ENCODE measurements at places on chromosomes 1 and 21.

DNA sequence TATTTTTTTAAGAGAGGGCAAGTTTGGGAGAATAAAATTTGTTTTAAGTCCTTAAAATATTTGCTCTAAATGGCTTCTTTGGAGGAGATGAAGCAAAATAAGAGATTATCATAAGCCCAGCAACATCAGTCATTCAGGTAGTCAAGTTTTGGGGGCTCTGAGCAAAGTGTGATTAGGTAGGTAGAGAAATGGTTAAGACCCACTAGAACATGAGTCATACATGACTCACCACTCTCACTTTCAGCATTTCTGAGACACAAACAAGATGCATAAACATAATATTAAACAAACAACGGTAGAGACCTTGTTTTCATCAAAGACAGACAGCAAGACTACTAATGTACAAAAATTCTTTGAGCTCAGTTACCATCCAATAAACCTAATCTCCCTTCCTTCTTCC lies 272.2 kb downstream of the LMO4 start:
- DNase-seq, result no peak

DNA sequence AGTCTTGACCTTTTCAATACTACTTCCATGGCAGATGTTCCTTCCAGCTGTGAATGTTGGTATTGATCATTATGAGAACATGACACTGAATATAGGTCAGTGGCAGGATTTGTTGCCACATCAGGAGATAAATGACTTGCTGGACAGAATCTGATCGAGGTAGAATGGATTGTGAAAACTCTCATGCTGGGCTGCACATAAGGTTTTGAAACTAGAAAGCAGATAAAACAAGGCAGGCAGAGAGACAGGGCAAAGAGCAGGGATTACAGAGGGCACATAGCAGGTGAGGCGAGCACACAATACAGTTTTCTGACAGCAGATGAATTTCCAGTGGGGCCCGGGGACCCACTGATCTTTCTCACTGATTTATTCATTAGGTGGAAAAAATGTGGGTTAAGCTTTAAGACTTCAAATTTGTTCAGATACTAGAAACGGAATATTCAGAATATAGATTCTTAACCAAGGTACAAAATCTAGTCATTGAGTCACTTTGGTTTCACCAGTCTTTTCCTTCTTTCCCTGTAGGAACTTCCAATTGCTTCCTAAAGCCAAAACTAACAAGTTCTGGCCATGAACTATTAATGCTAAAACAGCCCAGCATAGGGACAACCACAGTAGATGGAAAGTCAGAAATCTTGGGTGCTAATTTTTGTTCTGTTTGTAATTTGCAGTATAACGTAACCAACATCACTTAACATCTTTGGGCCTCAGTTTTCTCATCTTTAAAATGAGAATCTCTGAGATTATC lies 296.0 kb upstream of the PTBP2 start:
- no peak for DNase-seq

DNA sequence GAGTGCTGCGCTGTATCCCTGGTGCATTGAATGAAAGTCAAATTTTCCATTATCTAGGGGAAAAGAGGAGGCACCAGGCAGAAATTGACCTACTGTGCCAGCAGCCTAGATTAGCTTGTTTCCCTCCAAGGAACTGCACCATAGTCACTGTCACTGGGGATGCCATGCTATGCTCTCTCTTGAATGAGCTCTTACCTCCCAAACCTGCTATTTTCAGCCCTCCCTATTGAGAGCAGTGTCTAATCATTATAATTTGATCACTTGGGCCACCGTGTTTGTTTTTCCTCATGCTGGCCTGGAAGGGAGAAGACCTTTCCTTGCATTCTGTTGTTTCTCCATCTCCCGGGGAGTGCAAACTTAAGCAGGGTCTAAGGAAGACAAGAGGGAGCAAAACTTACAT lies 492.9 kb downstream of the SIPA1L2 start:
- DNase-seq, result no peak

GRCh38 chr1:36156329-36157114 lies 562 bp downstream of the MAP7D1 start:
- DNase-seq, result peak; percentile 65

DNA sequence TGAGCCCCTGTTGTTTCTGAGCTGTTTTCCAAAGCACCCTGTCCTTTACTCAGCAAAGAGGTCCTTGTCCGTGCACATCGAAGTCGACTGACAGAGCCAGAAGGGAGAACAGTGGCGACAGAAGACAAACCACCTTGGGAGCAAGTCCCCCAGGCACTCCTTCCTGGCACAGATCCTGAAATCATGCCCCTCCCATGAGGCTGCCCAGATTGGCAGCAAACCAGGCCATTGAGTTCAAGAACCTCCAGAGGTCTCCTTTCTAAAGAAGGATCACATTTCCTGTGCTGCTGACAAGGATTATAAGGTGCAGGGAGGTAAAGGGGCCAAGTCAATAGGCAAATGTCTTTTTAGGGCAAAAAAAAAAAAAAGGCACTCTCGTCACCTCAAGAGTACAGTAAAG lies 84.7 kb upstream of the HIVEP3 start:
- no peak for DNase-seq

DNA sequence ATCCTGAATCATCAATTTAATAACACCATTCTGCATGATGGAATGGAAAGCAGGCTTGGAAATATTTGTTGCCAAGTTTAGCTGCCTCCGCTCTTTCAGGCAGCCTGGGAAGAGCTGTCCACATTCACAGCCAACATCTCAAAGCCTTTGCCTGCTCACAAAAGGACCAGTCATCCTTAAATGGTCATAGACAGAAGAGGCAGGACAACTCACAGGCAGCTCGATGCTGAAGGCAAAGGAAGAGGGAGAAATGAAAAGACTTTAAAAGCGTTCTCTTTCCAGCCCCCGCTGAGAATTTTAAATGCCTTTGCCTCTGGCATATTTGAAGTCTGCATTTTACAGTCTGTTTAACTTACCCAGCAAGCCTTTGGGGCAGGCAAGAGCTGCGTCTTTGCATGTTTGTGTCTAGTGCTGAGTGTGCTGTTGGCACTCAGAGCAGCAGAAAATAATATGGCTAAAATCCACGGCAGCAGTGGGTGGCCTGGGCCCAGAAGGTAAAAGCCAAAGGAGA lies 68.9 kb downstream of the NMNAT2 start:
- no peak for DNase-seq

DNA sequence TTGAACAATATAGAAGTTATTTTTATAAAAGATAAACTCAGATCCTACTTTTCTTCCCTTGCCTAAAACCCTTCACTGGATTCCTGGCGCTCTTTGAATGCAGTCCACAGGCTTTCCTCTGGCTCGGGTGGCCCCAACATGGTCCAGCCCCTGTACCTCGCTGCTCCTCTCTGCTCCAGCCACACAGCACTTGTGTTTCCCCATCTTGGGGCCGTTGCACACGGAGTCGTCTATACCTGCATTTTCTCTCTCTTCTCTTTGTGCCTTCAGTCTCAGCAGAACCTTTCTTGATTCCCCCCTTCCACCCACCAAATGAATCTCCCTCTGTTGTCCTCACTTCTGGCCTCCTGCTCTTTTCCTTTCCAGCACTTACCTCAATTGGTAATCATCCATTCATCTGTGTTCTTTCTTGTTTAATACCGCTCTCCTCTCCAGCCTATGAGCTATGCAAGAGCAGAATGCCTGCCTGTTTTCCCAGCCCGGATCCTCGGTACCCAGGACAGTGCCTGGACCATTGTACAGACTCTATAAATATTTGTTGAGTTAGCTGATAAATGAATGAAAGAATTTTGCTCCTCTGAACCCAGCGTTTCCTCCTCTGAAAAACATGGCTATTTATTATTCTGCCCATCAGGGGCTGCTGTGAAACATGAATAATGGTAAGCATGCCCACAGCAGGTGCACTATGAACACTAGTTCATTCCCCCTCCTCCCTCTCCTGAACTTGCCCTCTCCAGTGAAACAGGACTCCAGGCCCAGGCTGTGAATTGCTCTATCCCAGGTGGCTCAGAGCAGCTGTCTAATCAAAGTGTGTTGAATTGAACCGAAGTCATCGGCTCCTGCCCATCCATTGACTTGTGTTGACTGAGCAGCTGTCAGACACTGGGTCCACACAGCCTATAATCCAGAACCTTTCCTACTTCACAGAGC lies 266.9 kb downstream of the PTPRU start:
- DNase-seq, result no peak

DNA sequence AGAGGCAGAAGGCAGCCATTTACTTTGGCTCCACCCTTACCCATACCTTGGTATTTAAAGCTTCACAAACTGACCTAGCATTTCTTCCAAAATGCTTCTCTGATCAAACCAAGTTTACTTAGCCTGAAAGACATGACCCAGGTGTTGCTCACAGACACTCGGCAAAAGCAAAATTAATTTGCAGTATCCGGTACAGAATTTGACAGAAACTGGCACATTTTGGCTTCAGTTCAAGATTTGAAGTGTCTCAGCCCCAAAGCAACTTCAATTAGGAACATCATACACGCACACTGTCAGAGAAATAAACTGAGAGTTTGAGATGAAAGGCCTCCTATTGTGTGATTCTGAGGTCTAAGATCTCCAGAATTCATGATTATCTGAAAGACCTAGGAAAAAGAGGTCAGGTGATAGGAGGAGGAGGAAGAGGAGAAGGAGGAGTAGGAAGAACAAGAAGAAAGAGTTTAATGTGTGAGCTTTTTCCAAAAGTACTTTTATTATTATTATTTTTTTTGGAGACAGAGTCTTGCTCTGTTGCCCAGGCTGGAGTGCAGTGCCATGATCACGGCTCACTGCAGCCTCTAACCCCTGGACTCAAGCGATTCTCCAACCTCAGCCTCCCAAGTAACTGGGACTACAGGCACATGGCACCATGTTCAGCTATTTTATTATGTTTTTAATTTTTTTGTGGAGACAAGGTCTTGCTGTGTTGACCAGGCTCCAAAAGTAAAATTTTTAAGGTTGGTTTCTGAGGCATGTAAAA lies 143.6 kb downstream of the SLC45A1 start:
- DNase-seq, result no peak

- no peak for DNase-seq
Measured at GRCh38 chr1:119674835-119675289, 26.8 kb upstream of the ZNF697 start.

DNA sequence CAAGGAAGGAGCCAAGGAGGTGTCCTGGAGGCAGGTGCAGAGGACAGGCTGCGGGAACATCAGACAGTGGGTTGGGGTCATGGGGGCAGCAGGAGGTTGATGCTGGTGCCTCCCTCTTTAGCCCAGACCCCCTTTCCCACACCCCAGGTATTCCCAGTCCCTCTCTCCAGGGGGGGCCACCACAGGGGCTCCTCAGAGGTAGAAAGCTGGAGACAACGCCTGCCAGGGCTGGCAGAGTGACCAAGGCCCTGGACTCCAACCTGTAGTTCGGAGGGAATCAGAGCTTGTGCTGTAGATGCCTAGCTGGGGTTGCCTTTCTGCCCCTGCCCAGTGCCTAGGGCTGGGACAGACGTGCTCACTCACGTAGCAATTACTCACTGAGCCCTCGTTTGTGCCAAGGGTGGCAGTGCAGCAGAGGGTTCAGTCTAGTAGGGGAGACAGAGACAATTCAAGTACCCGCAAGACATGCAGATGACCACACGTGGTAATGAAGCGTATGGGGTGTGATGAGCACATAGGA lies 148.2 kb downstream of the PTPRU start:
- DNase-seq, result no peak

- DNase-seq, result no peak
Measured at GRCh38 chr1:66788231-66788939, 12.7 kb downstream of the INSL5 start.

- no peak for DNase-seq
Measured at GRCh38 chr1:181174861-181175260, 86.4 kb downstream of the IER5 start.

GRCh38 chr21:37082856-37083528 lies 9.9 kb downstream of the TTC3 start:
- DNase-seq, result no peak

GRCh38 chr1:40413527-40414252 lies 36.6 kb upstream of the ZFP69B start:
- DNase-seq, result no peak

DNA sequence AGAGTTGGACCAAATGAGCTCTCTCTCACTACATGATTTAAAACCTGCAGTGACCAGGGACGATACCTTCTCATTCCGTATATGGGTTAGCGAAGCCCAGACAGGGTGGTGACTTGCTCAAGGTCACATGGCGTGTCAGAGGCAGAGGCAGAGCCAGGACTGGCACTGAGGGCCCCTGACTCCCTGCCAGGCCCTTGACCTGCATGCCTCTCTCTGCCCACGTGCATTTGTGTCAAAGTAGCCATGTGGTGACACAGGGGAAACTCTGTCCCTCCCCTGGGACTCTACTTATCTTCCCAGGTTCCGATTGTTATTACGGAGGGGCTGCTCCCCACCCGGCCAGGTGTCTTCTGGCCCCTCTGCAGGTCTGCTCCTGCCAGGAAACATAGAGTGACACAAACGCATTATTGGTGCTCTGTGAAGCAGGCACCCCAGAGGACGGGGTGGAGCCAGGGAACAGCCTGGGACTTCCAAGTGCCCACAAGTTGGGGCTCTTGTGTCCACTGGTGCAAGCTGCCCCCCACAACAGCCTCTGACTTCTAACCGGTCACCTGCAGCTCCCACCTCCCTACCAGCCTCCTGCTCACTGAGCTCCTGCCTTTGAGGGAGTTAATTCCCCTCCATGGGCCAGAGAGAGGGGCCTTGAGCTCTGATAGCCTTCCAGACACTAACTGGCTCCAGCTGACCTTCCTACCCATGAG lies 7.3 kb upstream of the TINAGL1 start:
- DNase-seq, result no peak

DNA sequence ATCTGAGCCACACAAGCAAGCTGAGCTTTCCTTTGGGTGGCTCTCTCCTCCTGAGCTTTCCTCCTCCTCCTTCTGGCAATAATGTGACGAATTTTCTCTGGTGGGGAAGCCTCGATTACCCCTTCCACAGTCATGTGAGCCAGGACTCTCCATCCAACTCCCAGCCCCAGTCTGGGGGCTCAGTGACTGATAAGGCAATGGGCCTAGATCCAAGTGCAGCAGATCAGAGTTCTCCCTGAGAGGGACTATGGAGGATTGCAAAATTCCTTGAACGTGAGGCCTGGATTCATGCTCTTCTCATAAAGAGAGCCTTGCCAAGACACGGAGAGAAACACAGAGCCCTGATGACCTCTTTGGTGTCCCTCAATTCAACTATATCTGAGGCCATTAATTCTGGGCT lies 31.3 kb upstream of the TRIM67 start:
- no peak for DNase-seq

GRCh38 chr1:182080040-182080439 lies 18.5 kb upstream of the ZNF648 start:
- DNase-seq, result no peak

All from erythroblast (primary cell).